ENCODE measurements at places on chromosomes 7 and 10.

- no peak for DNase-seq
These were observed 56.0 kb downstream of the ZPBP start for GRCh38 chr7:50037086-50037485.

GRCh38 chr10:79316671-79317431 is 30.4 kb upstream of the PPIF start:
- peak; percentile 31 for DNase-seq

- DNase-seq: no peak
These were observed 3.6 kb upstream of the MXI1 start for GRCh38 chr10:110203500-110204455.

GRCh38 chr7:128005117-128005516 is 26.1 kb downstream of the LRRC4 start:
- DNase-seq: no peak

DNA sequence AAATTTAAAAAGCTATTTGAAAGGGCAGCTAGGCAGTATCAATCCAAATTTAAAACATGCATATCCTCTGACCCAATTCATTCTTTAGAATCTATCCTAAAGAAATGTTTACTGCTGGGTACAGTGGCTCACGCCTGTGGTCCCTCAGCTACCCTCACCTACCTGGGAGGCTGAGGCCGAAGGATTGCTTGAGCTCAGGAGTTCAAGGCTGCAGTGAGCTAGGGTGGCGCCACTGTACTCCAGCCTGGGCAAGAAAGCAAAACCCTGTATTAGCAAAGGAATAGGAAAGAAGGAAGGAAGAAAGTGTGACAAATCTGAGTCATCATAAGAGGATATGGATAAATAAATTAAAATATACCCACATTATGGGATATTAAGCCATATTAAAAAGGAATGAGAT is 36.3 kb downstream of the C7orf33 start:
- DNase-seq: no peak

All from fibroblast of skin of right biceps (primary cell).